NCI-H1048 (cell line): ENCODE measurements at places on chromosomes 16 and 17.

DNA sequence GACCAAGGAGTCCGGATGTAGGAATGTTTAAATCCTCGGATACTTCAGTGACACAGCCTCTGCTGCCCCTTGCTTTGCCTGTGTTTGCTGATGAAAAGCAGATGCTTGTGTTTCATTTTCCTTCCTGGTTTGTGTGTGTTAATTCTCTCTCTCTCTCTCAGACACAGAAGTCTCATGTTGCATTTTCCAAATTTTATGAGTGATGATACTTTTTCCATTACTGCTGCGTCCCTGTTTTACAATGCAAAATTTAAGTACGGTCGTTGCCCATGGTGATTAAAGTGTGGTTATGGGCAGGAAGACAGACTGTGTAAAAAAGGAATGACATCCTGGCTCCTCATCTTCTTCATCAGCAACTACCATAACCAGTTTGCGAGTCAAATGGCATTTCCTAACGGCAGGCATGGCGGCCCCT, 5.7 kb downstream of the RMI2 start:
- no peak for DNase-seq

DNA sequence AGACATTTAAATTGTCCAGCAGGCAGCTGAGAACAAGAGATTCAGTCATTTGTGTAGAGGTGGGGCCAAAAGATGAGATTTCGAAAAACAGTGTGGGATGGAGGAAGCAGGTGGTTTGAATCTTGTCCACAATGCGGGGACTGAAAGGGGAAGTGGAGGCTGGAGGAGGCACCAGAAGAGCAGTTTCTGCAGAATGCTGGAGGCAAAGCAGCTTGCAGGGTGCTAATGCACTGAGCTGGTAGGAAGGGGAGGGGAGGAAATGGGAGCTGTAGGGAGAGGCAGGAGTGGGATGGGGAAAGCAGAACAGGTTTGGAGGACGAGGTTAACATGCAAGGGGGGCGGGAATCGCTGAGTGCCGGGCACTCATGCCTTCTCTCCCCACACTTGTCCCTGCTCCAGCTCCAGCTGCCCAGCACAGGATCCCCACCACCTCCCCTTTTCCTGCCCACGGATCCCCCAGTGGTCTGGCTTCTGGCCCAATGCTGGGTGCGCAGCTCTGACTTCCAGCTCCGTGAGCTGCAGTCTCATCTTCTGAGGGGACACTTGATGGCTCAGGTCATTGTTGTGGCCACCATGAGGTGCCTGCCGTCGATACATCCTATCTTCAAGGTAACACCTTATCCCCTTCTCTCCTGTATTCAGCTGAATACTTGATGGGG, 9.4 kb downstream of the C17orf100 start:
- DNase-seq = no peak

DNA sequence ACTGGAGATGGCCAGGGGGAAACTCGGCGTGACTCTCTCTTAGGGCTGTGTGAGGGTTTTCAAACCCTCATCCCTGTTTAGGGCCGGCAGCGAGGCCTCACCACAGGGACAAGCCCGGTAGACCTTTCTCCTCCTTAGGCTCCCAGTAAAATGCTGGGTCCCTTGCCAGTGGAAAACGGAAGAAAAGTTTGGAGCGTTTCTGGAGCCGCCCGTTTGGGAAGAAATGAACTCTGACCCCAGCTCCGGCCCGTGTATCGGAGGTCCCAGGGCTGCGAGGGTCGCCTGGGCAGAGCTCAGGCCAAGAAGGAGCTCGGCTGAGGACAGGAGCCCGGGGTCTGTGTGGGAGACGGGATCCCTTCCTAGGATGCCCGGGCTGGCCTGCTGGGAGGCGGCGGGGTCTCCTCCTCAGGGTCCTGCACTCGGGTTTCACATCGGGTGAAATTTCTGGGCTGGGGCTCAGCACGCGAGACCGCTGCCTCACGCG, 23.2 kb downstream of the ZNF213 start:
- DNase-seq = no peak

DNA sequence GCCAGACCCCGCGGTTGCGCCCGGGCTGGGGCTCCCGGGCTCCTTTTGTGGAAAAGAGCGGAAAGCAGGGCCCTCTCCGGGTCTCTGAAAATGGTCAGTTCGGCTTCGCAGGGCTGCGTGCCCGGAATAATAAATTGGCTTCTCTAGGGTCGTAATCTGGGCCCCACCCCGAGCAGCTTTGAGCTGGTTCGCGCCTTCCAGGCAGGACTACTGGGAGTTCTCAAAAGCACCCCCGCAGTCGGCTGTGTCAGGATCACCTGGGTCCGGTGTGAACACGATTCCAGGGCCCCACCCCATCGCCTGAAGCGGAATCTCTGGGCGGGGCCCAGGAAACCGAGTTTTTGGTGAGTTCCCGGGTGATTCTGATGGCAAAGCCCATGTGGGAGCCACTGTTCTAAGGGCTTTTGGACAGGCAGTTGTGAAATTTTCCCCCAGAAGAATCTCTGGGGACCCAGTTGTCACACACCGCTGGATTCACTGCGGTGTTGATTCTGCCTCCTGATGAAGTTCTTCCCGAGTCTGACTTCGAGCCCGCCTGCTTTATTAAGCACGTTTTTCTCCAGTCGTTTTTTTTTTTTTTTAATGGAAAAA, 77.0 kb downstream of the MRC2 start:
- DNase-seq = no peak

GRCh38 chr17:31623990-31624389, 232.5 kb downstream of the RAB11FIP4 start:
- DNase-seq = no peak

- no peak for DNase-seq
These were observed 56.0 kb downstream of the CDH13 start for GRCh38 chr16:82682767-82683166.

DNA sequence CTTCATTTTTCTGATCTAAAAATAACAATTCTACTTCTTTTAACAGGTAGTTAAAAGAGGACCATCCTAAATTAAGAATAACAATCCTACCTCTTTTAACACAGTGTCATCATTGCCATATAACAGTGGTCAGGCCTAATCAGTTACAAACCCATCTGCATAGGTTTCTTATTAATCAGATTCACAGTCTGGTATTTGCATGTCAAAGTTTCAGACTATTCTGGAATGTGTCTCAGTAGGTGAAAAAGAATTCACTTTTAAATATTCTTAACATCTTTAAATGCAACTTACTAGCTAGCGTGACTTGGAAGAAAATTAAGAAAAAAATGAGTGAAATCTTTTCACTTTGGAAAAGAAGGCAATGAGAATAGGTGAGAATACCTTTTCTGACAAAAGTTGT, 6.8 kb upstream of the KRT12 start:
- DNase-seq = no peak

DNA sequence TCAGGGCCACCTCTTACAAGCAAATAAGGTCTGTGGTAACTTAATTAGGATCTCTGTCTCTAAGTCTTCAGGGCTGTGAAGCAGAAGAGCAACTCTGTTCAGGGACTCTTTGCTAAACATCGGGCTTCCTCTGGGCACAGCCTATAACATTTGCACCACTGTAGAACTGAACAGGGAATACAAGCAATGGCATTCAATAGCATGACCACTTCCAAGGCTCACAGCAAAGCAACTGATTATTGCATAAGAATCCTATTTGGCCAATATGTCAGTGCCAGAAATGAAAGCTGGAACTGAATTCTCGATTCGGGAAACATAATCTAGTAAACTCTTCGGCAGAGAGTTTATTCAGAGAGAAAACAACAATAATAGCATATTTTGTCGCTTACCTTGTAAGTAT, 92.2 kb upstream of the AMZ2 start:
- no peak for DNase-seq

GRCh38 chr17:6755731-6756184, at the start of gene XAF1:
Gene XAF1 (plus strand): TSS chr17:6756046. CDS start chr17:6756079, 33 bp downstream.
- no peak for DNase-seq

DNA sequence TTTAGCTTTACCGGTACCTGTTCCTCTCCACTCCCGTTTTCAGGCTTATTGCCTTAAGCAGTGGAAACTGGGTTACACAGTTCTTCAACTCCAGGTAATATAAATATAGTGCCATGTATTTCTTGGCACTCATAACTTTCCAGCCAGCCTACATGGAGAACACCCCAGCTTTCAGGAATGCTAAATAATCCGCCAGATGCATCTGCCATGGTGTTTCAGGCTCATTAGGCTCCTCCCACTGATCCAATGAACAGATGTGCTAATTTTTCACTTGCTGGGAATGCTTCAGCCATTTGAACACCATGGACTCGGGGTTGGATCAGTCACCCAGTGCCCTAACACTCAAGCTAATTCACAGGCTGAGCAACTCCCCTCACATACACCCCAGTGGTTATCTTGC, 4.6 kb downstream of the ANKFN1 start:
- DNase-seq = no peak

GRCh38 chr16:3175157-3176093, 12.6 kb upstream of the OR1F1 start:
- DNase-seq = no peak

- DNase-seq = no peak
These were observed 601 bp downstream of the JMJD8 start for GRCh38 chr16:683396-684070.

GRCh38 chr17:18185391-18185790, 1.8 kb downstream of the ALKBH5 start:
- DNase-seq = no peak

DNA sequence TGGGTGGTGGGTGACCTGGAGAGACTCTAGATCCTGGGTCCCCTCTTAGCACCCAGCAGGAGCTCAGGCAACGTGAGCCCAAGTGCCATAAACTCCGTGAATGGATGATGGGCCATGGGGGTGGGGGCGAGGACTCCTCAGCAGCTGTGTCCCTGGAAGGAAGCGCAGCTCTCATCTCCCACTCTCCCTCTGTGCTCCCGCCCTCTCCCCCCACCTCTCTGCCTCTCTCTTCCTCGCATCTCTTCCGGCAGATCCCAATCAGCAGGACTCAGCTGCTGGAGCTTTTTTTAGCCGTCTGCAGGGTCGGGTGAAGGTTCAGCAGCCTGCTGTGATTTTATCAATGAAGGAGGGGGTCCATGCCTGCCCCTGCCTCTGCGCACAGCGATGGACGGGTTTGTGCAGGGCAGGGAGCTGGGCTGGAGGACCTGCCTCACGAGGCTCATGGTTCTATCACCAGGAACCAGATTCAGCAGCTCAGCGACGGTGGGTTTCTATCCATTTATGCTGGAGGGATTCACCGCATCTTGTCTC, 8.3 kb downstream of the CCR7 start:
- DNase-seq = no peak

- DNase-seq = no peak
These were observed 5.9 kb upstream of the MYO15A start for GRCh38 chr17:18102640-18103039.

GRCh38 chr17:79945591-79946255, 89.9 kb downstream of the TBC1D16 start:
- no peak for DNase-seq

GRCh38 chr17:10492004-10492403, 22.6 kb upstream of the MYH4 start:
- no peak for DNase-seq

GRCh38 chr16:24748242-24748641, 18.8 kb downstream of the TNRC6A start:
- no peak for DNase-seq

DNA sequence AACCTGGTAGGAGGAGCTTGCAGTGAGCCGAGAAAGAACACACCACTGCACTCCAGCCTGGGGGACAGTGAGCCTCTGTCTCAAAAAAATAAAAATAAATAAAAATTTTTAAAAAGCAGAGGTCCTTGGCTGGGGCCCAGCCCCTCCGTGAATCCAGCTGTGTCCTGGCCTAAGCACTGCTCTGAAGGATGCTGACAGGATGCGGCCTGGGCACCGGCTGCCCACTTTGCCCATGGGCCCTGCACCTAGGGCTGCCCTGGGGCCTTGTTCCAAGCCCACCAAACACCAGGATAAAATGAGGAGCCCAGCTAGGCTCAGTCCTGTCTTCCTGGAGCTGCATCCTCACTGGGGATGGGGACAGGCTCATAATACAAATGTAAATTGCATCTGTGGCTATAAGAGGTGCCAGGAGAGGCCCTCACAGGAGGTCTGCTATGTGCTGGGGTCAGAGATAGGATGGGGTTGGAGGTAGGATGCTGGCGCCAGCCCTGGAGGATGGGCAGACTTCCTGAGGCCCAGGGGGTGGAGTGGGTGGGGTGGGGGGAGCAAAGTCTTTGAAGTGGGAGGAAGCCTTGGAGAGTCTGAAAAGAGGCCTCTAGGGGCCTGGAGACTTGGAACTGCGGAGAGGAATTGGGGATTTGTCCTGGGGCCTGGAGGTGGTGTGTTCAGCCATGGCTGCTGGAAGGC, 6.2 kb downstream of the C16orf89 start:
- no peak for DNase-seq

DNA sequence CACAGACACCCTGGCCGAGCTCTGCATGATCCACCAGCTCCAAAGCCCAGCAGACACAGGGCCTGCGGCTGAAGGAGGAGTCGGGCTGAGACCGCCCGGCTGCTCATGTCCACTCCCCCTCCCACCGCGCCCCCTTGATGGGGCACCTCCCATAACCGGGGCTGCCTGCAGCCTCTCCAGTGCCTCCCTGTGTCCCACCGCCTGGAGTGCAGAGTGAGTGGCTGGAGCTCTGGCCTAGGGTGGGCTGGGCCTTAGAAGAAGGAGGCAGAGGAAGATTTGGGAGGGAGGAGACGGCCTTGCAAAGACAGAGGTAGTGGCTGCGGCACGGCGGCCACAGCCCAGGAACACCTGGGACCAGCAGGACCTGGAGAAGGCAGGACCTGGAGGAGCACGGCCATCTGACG, 4.0 kb downstream of the CBFA2T3 start:
- DNase-seq = no peak

DNA sequence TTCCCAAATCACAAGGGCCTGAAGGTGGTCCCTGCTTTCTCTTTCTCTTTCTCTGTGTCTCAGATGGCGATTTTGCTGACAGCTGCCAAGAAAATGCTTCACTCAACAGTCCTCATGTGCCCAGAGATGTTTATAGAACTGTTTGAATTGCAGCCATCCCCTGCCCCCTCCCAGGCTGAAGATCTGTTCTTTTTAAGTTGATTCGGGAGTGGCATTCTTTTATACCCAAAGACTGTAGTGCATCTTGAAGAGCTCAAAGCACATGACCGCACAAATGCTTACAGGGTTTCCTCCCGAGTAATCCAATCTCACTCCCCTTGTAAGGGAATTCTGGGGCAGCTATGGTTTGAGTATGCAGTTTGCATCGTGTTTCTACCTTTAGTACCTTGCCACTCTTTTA, 75.7 kb downstream of the SEC14L1 start:
- no peak for DNase-seq

DNA sequence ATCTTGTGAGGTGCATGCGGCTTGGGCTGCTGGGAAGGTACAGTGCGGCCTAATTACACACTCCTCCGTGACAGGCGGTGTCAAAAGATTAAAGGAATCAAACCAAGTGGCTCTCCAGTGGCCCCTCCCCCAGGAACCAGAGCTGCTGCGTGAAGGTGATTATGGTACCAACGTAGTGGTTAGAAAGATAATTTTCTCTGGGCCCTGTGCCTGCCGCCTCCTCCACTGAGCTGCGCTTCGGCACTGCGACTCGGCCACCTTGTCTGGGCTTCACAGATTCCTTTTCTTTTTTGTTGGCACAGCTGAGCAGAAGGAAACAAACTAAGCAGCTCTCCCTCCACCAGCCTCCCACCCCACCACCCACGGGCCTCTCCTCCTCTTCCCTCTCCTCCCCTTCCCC, 113.2 kb upstream of the SDK2 start:
- DNase-seq = no peak

- DNase-seq = no peak
These were observed 104.3 kb upstream of the SDK2 start for GRCh38 chr17:73748508-73748907.
